ENCODE measurements at places on chromosomes 11 and 22. TPM values are rescaled to one million over a fixed set of nuclear protein-coding genes. Genes with fewer than 3 reads are reported as not detected.

- peaks cover 21% of the 10 kb centered on the region for H3K27me3 ChIP-seq
- no peak overlapping the region for H3K4me3 ChIP-seq
- no peak overlapping the region for H3K27ac ChIP-seq
- H3K36me3 ChIP-seq, result no peaks in the 10 kb centered on the region
- H3K4me1 ChIP-seq, result peaks cover 4% of the 10 kb centered on the region
- no peak for DNase-seq
Measured at GRCh38 chr11:34605481-34606325, 15.2 kb upstream of the EHF start.

- peaks cover 10% of the 10 kb centered on the region for H3K36me3 ChIP-seq
- no peak overlapping the region for H3K27ac ChIP-seq
- peaks cover 92% of the 10 kb centered on the region for H3K27me3 ChIP-seq
- H3K4me3 ChIP-seq, result peak overlapping the region; percentile 41
- H3K4me1 ChIP-seq, result peaks cover 35% of the 10 kb centered on the region
- peak; percentile 26 for DNase-seq
Measured at GRCh38 chr11:124865902-124866851, 945 bp downstream of the ROBO3 start.

- H3K4me1 ChIP-seq, result peaks cover 2% of the 10 kb centered on the region
- DNase-seq, result no peak
- no peak overlapping the region for H3K27ac ChIP-seq
- H3K27me3 ChIP-seq, result no peaks in the 10 kb centered on the region
- H3K4me3 ChIP-seq, result no peak overlapping the region
Measured at GRCh38 chr11:32963721-32964120, 52.0 kb upstream of the DEPDC7 start.

DNA sequence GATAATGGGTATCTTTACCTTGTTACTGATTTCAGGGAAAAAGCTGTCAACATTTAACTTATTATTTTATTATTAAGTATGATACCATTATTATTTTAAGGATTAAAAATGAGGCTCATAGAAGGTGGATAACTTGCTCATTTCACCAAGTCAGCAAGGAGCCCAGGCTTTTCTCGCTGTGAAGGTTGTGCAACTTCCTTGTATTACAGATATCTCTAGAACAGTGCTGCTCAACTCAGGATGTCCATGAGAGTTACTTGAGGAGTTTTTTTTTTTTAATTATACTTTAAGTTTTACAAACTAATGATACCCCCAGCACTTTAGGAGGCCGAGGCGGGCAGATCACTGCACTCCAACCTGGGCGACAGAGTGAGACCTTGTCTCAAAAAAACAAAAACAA lies 98.2 kb downstream of the INSC start:
- H3K4me1 ChIP-seq, result peaks cover 8% of the 10 kb centered on the region
- no peaks in the 10 kb centered on the region for H3K36me3 ChIP-seq
- peaks cover 23% of the 10 kb centered on the region for H3K27me3 ChIP-seq

- H3K4me1 ChIP-seq, result peaks cover 8% of the 10 kb centered on the region
- no peak for DNase-seq
- peaks cover 3% of the 10 kb centered on the region for H3K36me3 ChIP-seq
- no peak overlapping the region for H3K4me3 ChIP-seq
- H3K27ac ChIP-seq, result no peak overlapping the region
- peaks cover 64% of the 10 kb centered on the region for H3K27me3 ChIP-seq
Measured at GRCh38 chr22:36734171-36735058, 30.9 kb upstream of the CACNG2 start.

DNA sequence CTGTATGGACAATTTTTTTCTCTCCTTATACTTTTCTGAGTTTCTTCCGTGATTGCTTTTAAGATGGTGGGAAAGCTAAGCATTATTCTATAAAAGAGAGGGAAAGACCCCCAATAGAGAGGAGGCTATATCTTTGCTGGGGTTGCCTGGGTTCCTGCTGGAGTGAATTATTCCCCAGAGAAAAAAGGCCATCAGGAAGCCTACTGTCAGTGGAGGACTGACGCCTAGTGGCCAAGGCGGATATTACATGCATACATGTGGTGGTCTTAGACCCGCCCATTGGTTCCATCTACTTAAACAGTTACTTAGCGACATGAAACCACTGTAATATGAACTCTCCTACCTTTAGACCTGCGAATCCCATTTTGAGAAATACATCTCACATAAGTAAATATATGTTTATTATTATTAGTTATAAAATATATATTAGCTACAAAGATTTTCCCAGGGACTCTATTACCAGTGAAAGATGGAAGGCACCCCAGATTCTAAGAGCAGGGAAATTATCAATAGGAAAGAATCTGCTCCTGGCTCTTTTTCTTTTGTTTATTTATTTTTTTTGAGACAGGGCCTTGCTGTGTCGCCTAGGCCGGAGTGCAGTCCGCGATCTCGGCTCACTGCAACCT lies 15.7 kb upstream of the PGA3 start:
- no peaks in the 10 kb centered on the region for H3K36me3 ChIP-seq
- DNase-seq, result peak; percentile 60
- no peak overlapping the region for H3K4me3 ChIP-seq
- H3K4me1 ChIP-seq, result peaks cover 5% of the 10 kb centered on the region

DNA sequence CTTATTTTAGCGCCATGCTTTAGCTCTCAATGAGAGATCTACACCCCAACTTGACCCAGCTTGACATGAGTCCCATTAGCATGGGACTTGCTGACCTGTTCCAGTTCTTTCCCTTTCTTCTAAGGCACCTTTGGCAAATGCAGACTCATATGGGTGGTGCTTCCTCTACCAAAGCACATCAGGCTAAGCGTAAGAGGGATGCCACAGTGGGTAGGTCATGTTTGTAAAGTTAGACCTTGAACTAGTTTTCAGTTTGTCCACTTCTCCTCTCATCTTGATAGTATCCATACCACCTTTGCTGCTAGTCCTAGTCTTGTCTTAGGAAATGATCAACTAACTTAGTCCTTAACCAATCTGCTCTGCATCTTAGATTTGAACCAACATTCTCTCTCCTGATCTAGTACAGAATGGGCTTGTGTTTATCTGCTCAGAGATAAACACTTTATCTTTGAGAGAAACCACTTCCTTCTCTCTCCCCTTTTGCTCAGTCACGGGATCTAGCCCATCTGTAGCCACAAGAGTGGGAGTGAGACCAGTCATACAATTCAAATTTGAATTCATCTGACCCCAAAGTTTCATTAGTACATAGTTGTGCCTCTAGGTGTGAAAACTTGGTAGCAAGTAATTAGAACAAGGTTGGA lies 72.1 kb upstream of the CD44 start:
- H3K4me1 ChIP-seq, result peaks cover 22% of the 10 kb centered on the region
- no peaks in the 10 kb centered on the region for H3K27me3 ChIP-seq
- H3K27ac ChIP-seq, result peak overlapping the region; percentile 65
- DNase-seq, result no peak

Gene LMNTD2
- total RNA-seq, result 6.0 TPM

DNA sequence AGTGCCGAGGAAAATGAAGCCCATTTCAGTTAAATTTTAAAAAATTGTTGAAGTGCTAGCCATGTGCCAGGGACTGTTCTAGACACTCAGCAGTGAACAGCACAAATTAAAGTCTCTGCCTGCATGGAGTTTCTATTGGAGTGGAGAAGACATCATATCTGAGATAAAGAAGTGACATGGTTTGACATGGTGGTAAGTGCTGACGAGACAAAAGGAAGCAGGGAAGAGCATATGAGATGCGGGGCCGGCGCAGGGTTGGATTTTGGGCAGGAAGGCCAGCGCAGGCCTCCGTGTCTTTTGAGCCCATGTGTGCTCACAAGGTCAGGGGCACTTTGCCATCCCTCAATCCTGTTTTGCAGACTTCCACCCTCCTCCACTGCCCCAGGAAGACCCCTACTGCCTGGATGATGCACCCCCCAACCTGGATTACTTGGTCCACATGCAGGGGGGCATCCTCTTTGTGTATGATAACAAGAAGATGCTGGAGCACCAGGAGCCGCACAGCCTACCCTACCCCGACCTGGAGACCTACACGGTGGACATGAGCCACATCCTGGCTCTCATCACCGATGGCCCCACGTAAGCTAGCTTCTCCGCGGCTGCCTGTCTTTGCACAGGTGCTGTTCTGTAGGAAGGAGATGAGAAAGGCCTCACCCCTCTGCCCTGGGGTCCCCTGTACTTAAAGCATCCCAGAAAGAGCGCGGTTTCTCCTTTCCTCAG lies 29.6 kb downstream of the AMPD3 start:
- H3K27me3 ChIP-seq, result no peaks in the 10 kb centered on the region
- H3K4me1 ChIP-seq, result peaks cover 24% of the 10 kb centered on the region
- no peak for DNase-seq
- peak overlapping the region; percentile 51 for H3K27ac ChIP-seq
- H3K36me3 ChIP-seq, result peaks cover 7% of the 10 kb centered on the region
